ENCODE measurements at places on chromosomes 4 and X.

DNA sequence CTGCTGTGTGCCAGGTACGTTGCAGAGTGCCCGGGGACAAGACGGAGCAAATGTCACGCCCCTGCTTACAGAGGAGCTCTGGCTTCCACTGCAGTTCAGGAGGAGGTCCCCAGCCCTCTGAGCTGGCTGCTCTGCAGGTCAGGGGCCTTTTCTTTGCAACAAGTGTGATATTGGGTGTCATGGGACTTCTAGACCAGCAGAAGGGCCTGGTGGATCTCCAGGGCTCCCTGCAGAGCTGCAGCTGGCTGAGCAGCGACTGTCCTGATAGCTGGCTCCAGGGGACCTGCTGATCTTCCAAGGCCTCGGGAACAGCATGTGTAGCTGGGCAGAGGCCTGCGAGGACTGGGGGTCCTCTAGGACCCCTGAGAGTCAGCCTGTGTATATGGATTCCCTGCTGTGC is 120.4 kb downstream of the SORCS2 start:
- DNase-seq: no peak

- DNase-seq: peak; percentile 72
These were observed 37.3 kb upstream of the CLCN4 start for GRCh38 chrX:10119399-10119990.

- DNase-seq: no peak
These were observed 40.5 kb downstream of the CLDN34 start for GRCh38 chrX:10007621-10008020.

- no peak for DNase-seq
These were observed 16.2 kb upstream of the GNRHR start for GRCh38 chr4:67770422-67770821.

GRCh38 chr4:5014007-5014682 is 5.1 kb downstream of the CYTL1 start:
- DNase-seq: no peak

DNA sequence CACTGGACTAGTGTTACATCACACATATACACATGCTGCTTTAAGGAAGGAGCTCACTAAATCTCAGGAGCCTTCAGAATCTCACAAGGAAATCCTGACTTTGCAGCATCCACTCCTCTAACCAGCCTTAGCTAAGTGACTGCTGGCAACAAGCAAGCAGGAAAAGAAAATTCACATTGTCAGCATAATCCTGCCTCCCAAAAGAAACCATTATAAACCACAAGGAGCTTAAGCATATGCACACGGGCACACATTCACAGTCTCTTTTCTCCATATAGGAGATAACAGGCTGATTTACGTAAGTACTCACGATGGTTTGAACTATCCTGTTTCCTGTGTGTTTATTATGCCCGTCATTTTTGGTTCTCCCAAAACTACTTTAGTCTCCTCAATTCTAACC is 136.3 kb downstream of the TMEM144 start:
- no peak for DNase-seq

GRCh38 chr4:163591614-163592020 is 97.1 kb downstream of the TMA16 start:
- no peak for DNase-seq

GRCh38 chr4:55781812-55782211 is 37.8 kb upstream of the EXOC1L start:
- DNase-seq: no peak

- DNase-seq: no peak
These were observed 21.2 kb upstream of the SMIM20 start for GRCh38 chr4:25892796-25893195.

- no peak for DNase-seq
These were observed 1531.0 kb downstream of the PCDH7 start for GRCh38 chr4:32251126-32251525.

- no peak for DNase-seq
These were observed 69.3 kb upstream of the PDE5A start for GRCh38 chr4:119697887-119698393.

GRCh38 chr4:10026485-10026884 is 5.2 kb upstream of the SLC2A9 start:
- no peak for DNase-seq

DNA sequence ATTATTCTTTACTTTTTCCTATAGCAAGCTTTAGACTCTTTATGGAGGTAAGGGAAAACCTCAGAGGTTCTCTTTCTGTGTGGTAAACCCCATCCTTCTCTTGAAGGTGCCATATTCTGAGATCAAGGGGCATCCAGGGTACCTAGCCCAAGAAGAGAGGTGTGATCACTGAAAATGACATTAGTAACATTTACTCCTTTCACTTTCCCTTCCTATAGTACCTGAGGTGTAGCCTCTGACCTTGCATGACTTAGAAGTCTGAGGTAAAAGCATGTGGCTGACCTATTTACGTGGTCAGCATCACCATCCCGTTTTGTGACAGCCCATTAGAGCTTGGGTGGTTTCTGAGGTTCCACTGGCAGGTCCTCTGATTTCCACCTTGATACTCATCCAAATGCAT is 25.7 kb downstream of the SGMS2 start:
- no peak for DNase-seq

GRCh38 chrX:115067812-115068211 is 50.4 kb upstream of the IL13RA2 start:
- DNase-seq: no peak

GRCh38 chr4:120348948-120349347 is 282.3 kb upstream of the MAD2L1 start:
- no peak for DNase-seq

DNA sequence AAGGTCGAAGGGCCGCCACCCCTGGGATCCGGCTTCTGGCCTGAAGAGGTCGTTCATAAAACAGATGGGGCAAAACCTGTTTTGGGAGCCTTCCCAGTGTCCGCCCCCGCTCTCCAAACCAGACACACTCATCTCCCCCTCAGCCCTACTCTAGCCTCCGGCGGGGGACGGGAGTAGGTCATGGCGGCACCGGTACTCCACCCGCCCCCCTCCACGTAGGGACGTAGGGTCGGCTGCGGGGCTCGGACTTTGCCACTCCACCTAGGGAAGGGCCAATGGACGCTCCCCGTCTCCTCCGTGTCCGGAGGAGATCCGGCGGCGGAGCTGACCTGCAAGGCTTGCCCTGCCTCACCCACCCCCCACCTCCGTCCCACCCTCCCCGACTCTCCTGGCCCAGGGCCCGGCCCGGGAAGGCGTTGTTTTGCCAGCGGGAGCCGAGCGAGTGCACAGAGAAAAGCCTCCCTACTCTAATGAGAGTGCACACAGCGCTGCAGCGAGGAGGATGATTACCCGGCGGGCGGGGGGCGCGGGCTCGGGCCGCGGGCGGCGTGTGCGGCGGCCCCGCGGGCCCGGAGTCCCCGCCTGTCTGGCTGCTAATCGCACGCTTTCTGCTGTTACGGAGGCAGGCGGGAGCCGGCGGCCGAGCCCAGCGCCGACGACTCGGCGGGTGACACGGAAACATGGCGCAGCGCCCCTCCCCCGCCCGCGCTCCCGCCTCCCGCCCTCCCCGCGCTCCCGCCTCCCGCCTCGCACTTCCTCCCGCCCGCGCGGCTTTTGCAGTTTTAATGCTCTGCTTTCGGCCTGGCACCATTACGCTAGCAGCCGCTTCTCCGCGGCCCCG is 8.3 kb upstream of the BCOR start:
- peak; percentile 50 for DNase-seq

DNA sequence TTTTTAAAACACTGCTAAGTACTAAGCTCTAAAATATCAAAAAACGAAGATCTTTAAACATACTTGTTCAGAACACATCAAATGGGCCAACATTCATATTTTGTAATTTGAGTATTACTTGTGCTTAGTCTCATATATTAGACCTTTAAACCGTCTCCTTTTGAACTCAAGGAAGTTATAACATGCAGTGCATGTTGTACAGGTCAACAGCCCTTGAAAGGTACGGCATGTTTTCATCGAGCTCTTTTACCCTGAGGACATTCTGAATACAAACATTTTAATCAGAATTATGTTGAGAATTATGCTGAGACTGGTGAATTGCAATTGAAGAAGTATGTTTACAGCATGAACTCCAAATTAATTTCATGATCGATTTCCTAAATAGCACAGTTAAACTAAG is 7.0 kb upstream of the ASB11 start:
- no peak for DNase-seq

DNA sequence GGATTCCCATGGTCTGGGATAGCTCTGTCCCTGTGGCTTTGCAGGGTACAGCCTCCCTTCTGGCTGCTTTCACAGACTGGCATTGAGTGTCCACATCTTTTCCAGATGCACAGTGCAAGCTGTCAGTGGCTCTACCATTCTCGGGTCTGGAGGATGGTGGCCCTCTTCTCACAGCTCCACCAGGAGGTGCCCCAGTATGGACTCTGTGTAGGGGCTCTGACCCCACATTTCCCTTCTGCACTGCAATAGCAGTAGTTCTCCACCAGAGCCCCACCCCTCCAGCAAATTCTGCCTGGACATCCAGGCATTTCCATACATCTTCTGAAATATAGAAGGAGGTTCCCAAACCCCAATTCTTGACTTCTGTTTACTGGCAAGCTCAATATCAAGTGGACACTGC is 50.2 kb upstream of the GRID2 start:
- DNase-seq: no peak

DNA sequence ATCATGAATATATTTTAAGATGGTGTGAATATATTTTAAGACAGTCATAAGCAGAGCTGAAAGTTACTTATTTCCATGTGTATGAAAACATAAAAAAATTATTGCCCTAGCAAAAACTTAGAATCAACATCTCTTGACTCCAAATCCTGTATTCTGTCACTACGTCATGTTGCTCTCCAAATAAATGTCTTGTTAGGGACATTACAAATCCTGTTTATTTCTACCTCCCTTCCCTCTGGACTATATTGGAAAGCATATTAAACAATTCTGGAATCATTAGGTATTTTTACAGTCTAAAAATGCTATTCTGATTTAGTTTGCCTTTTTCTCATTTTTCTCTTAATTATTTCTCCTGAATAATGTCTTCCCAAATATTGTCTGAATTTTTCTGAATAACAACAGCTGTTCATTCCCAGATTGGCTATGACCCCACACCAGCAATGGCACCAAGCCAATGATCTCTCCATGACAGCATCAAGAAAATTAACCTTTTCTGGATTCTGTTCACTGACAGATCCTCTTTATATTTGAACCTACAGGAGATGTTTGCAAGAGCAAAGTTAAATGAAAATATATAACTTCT is 523.1 kb downstream of the IQCM start:
- no peak for DNase-seq

DNA sequence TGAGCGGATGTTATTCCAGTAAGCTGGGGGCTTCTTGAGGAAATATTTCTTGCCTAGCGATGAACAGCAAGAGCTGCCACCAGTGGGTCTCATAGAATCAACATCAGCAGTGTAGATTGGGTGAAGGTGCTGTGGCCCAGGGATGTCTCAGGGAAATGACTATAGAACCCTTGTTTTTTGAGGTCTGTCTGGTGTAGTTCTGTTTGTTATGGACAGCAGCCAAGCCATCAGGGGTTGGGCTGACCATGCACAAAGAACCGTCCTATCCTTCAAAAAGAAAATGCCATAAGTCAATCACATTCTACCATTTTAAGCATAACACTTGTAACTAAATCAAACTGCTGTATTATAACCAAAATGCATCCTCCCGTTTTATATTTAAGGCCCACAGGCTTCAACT is 17.3 kb upstream of the C1GALT1C1 start:
- DNase-seq: peak; percentile 11

GRCh38 chr4:113325876-113326615 is 276.6 kb downstream of the ANK2 start:
- no peak for DNase-seq

DNA sequence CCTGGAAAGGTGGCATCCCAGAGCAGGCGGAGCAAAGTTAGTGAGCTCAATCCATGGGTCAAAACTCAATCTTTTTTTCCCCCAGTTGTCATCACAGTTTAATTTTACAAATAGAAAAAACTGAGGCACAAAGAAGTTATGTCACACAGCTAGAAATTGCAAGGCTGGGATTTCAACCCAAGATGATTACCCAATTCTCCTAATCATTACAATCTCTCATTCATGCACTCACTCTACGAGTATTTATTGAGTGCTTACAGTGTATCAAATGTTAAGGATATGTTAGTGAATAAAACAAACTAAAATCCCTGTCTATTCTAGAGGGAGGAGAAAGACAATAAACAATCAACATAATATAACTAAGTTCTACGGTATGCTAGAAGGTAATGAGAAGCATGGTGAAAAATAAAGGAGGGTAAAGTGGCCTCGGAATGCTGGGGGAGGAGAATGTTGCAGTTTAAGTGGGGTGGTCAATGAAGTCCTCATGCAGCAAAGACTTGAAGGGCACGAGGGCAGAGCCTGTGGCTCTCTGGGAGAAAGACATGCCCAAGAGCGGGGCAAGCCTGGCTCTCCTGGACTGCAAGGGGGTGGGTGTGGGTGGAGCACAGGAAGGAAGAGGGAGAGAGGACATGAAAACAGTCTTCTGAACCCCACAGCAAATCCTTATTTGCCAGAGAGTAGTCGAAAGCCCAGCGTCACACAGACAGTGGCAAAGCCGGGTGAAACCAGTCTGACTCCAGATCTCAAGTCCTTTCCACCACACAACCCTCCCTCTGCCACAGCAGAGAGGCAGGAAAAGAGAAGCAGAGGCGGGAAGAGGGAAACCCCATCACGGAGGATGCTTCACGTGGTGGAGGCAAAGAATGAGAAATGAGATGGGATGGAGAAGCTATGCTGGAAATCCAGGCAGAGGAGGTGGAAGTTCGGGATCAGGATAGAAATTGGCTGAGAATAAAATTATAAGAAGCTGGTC is 48.3 kb downstream of the RAB33B start:
- no peak for DNase-seq

GRCh38 chrX:124269881-124270280 is 62.6 kb upstream of the TEX13D start:
- no peak for DNase-seq

- DNase-seq: peak; percentile 68
These were observed 43.2 kb downstream of the SLC9A6 start for GRCh38 chrX:136028383-136028984.

DNA sequence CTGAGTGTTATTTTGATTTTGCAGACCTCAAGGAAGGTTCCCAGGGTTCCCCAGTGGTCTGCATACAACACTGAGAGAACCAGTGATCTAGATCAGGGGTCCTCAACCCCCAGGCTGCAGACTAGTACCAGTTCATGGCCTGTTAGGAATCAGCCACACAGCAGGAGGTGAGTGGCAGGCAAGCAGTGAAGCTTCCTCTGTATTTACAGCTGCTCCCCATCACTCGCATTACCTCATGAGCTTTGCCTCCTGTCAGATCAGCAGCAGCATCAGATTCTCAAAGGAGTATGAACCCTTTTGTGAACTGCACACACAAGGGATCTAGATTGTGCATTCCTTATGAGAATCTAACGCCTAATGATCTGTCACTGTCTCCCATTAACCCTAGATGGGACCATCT is 28.5 kb downstream of the EDNRA start:
- peak; percentile 66 for DNase-seq

GRCh38 chr4:152591396-152591795 is 55.5 kb upstream of the FBXW7 start:
- DNase-seq: peak; percentile 28

Measured in fibroblast of skin of scalp (primary cell).